WTC11 (cell line): ENCODE measurements at places on chromosomes 2 and 18. TPM values are rescaled to one million over a fixed set of nuclear protein-coding genes. Genes with fewer than 3 reads are reported as not detected.

The STARD6 gene
- 0.23 TPM in 1 of 3 replicates, not detected in the others for total RNA-seq

GRCh38 chr2:55416786-55417568, 2.7 kb downstream of the CCDC88A start:
- DNase-seq = no peak

DNA sequence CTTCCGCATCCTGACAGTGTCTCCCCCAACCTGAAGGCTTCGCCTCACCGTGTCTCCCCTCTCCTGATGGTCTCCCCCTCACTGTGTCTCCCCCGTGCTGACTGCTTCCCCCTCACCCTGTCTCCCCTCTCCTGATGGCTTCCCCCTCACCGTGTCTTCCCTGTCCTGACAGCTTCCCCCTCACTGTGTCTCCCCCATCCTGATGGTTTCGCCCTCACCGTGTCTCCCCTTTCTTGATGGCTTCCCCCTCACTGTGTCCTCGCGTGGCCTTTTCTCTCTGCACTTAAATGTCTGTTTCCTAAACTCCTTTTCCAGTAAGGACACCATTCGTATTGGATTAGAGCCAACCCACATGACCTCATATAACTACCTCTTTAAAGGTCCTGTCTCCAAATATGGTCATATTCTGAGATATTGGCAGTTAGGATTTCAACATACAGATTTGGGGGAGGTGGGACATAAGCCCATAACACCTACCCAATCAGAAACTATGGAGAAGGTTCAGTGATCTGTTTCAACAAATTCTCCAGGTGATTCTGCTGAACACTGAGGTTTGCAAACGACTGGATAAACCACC, 47.9 kb upstream of the RAB27B start:
- DNase-seq = no peak

The DTNA gene
- total RNA-seq = 16.1 to 16.9 TPM (median 16.2 TPM) in 3 replicates

The MOCOS gene
- 4.2 to 5.3 TPM (median 4.8 TPM) in 3 replicates for total RNA-seq

The TMEM169 gene
- total RNA-seq = 1.8 to 3.5 TPM (median 3.3 TPM) in 3 replicates

GRCh38 chr18:20996418-20996817, 115.2 kb downstream of the ROCK1 start:
- no peak for DNase-seq
